GM13976 (cell line): ENCODE measurements at places on chromosomes 12 and 14.

DNA sequence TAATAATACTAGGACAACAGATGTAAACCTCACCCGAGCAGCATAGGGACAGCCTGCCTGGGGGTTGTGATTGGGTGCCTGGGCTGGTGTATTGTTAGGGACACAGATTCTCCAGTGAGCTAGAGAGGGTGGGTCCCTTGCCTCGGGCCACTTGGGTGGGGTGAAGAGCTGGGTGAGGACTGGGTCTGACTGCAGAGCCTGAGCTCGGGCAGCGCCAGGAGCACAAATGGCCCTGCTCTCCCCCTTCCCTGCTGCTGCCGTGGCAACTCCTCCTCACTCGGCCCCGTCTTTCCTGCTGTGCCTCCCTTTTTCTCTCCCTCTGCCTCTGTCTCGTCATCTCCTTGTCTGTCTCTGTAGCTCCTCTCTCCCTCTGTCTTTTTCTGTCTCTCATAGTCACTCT lies 115.4 kb downstream of the GLT1D1 start:
- DNase-seq, result no peak

DNA sequence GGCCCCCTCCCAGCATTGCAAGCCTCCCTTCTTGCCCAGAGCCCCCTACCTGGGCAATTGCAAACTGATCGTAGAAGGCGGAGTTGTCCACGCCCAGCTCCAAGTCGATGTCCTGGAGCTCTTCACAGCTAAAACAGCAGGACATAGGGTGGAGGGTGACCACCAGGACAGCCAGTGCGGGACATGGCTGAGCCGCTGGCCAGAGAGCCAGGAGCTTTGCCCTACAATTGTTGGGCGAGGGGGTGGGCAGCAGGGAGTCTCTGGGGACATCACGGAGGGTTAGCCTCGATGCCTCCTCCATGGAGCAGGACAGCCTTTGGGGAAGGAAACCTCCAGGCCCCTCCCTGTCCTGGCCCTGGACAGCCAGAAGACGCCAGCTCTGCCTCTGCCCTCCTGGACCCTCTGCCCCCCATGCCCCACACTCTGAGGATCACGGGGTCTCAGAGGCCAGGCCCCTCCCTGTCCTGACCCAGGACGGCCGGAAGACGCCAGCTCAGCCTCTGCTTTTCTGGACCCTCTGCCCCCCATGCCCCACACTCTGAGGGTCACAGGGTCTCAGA lies 9.4 kb downstream of the TMEM179 start:
- no peak for DNase-seq

DNA sequence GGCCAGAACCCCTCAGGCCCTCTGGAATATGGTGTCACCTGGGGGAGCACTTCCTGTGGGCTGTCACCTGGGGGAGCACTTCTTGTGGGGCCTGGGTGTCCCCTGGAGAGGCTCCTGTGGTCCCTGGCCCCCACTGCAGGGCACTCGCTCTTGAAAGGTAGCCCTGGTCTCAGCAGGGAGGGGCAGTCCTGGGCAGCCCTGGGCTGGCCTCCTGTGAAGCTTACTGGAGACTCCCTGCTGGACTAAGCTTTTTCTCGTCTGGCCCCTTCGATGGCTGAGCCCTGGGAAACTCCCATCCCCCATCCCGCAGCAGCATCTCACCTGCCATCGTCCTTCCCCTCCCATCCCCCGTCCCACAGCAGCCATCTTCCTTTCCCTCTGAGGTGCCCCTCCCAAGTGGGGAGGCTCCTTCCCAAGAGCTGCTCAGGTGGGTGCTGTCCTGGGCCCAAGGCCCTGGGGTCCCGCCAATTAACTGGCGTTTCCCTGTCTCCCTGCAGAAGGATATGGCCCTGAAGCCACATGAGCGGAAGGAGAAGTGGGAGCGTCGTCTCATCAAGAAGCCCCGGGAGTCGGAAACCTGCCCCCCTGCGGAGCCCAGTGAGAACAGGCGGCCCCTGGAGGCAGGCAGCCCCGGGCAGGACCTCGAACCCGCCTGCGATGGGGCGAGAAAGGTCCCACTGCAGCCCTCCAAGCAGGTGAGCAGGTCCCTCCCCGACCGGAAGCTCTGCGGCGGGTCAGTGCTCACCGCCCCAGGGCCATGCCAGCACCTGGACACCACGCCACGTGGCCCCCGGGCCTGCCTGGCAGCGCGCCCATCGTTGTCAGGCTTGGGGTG lies 17.9 kb downstream of the FBRSL1 start:
- DNase-seq, result no peak

- peak; percentile 61 for DNase-seq
These were observed 65.3 kb downstream of the FOXN3 start for GRCh38 chr14:89351516-89352404.
